ENCODE measurements at places on chromosomes 6 and 20.

- DNase-seq: no peak
Measured at GRCh38 chr20:9555781-9556180, 41.4 kb downstream of the LAMP5 start.

DNA sequence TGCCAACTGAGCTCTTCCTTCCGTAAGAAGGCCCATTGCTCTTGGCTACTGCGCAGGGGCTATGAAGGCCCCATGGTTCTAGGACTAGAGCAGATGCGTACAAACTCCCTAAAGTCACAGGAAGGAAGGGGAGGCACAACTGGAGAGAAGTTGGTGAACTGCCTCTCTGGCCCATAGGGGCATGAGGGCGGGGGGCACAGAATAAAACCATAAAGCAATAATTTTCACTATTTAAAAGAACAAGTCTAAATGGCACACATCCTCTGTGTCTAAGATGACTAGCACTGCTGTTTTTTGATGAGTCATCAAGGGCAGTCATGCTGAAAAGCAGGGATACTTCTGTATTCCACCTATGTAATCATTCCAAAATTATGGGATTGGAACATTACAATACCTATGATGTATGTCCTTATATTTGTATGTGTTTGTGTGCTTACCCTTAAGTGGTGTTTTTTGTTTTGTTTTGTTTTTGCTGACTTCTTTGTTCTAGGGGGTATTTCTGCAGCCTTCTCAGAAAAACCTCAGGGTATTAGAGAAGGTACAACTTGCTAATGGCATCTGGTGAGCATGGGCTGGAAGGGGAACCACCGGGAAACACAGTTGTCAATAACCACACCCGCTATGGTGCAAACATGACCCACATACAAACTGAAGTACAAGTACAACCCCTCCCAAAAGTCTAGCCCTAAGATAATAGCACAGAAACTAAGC lies 36.9 kb downstream of the B4GALT5 start:
- peak; percentile 65 for DNase-seq

DNA sequence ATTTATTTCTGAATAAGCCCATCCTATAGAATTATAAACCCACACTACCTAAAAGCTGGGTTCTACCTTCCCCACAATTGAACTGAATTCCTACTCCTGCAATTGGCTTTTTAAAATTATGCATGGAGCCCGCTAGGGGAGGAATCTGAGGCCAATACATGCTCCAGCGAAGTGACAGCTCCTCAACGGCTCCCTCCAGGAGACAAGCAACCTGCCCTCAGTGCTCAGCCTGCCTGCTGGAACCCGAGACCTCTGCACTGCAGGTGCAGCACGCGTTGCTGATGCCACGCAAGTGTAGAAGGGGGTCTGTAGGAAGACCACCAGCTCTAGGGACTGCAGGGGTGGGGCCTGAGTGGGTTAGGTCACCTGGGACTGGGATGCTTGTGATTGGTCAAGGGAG lies 170.2 kb upstream of the CDYL start:
- DNase-seq: no peak

DNA sequence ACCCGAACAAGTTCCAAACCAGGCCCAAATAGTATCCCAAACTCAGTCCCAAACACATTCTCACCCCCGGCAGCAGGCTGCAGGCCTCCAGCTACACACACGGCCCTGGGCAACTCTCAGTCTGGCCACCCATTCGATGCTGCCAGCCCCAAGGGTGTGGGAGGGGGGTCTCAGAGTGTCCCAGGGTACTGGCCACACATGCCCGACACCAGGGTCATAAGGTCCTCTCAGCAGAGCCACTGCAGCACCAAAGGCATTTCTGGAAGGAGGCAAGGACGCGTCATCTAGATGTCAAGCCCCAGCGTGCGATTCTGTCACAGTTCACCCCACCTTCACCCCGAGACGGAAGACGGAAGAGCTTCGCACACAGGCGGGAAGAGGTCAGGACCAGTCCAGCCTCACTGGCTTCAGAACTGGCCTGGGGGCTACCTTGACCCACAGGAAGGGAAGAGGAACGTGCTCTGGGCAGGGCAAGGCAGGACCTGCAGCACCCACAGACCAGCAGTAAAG lies 9.5 kb downstream of the MYL9 start:
- no peak for DNase-seq

DNA sequence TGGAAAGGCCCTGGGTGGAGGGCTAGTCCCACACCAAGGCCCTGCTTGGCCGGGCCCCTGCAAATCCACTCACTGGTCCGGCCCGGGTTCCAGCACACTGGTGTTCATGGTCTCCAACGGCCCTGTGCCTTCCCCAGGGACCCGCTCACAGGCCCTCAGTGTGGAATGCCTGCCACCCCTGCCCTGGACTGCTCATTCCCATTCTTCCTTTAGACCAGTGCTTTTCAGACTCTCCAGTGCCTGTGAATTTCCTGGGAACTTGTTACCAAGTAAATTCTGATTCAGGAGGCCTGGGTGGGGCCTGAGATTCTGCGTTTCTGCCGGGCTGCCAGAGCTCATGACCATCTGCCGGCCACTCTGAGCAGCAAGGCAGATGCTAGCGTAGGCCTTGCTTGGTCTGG lies 5.7 kb upstream of the PXDC1 start:
- no peak for DNase-seq

- DNase-seq: no peak
Measured at GRCh38 chr20:43017241-43018030, 172.3 kb downstream of the PTPRT start.

DNA sequence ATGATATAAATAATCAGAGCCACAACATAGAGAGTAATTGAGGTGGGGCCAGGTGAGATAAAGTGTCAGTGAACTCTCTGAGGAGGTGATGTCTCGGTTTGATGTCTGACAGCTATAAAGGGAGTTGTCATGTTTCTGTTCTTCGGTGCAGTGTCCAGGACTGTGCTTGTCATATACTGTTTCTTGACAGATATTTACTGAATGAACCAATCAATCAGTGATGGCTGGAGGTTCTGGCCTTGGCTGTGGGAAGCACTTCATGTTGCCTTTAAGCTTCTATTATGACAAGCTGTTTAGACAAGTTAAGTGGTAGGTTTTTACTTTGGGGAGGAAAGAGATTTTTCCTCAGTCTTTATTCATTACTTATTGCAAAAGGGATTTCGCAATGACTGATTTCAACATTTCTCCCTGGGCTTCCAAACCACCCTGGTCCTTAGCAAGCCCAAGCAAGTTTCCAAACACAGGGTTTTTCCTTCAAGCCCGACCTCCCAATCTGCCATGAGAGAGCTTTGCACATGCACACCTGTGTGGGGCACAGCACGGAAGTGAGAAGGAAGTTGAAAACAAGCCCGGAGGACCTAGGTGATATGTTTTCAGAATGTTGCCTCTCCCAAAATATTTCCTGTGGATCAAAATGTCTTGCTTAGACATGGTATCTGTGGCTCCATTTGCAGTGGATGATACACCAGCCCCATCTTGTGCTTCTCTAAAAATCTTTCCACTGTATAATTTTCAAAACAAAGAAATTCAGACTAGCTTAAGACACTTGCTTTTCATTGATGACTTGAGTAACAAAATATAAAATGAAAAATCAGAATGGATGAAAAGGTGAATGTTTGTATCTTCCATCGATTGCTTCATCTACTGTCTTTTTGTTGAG lies 567.3 kb upstream of the BTBD3 start:
- no peak for DNase-seq

DNA sequence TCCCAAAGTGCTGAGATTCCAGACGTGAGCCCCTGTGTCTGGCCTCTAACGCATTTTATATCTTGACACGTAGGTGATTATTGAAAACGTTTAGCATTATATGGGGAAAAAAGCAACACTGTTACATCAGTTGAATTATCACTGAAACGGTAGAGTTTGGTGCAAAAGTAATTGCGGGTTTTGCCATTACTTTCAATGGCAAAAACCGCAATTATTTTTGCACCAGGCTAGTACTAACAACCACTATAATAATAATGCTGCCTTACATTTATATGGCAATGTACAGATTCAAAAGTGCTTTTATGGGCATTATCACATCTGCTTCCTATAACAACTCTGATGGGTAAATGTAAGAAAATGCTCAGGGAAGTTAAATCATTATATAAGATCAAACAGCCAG lies 57.3 kb downstream of the OPRM1 start:
- DNase-seq: no peak

GRCh38 chr20:34634392-34634791 lies 42.5 kb downstream of the PIGU start:
- no peak for DNase-seq

- no peak for DNase-seq
Measured at GRCh38 chr20:7742479-7742878, 197.8 kb downstream of the HAO1 start.

DNA sequence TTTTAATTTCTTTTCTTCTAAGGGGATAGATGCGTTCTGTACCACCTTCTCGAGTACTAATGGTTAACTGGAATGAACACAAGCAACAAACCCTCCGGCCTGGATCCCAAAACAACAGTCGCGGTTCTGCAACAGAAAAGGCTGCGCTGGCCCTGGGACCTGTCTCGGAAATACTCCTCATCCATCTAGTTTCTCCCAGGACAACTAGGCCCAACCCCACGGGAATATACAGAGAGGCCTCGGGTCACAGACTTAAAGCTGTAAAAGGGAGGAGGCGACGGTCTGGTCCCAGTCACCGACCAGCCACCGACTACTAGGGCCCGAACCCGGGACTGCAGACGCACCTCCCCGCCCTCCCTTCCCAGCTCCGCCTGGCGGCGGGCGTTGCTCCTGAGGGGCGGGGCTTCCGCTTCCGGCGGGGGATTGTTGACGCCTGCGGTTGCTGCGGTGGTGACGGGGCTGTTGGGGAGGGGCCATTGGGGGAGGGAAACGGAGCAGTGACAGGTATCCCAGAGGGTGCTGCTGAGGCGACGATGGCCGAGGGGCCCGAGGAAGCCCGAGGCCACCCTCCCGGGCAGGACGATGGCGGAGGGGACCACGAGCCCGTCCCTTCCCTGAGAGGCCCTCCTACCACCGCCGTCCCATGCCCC lies at the start of gene FAM8A1:
Gene FAM8A1 (plus strand): TSS at position 426 of the 650 bp plus-strand sequence. CDS start 108 bp downstream, at position 534.
- DNase-seq: peak; percentile 93

DNA sequence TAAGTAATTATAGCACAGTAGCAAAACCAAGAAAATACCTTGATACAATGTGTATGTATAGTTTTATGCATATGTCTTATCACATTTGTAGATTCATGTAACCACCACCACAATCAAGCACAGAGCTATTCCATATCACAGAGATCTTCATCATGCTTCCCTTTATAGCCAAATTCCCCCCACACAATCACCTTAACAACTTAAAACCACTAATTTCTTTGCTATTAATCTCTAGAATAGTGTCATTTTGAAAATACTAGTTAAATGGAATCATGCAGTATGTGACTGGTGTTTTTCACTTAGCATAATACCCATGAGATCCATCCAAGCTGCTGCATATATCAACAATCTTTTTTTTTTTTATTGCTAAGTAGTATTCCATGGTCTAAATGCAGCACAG lies 8.2 kb downstream of the HLA-DRA start:
- DNase-seq: no peak

DNA sequence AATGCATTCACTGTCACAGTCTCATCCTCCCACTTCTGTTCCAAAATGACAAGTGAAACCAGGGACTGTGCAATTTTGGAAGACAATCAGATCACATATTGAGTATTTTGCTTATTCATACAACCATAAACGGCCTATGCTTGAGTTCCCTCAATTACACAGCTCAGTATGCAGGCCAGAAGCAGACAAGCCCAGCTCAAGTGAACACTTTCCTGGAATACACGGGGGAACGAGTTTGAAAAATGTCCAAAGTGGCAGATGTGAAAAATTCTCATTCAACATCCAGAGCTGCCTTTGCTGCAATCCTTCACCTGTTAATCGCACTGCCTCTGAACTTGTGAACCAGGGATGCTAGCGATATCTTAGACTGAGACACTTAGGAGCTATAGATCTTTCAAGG lies 190.2 kb downstream of the COL9A1 start:
- DNase-seq: no peak

- DNase-seq: no peak
Measured at GRCh38 chr6:48613231-48613949, 502.4 kb upstream of the PTCHD4 start.

DNA sequence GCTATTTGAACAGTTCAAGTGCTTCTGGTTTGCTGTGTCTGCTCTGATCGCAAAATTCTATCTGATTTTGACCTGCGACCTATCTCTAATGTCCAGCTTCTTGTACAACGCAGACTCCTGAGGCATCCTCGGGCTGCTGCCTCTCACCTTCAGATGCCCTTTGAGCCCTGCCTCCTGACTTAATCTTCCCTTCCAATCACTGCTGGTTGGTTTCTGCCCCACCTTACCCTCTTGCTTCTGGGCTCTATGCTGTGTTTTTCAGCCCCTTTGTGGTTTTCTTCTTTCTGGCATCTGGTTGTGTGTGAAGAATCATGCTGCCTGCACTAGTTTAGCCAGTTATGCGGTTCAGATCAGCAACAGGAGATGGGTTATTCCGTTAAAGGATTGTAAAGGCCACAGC lies 131.2 kb upstream of the THEMIS start:
- DNase-seq: no peak

DNA sequence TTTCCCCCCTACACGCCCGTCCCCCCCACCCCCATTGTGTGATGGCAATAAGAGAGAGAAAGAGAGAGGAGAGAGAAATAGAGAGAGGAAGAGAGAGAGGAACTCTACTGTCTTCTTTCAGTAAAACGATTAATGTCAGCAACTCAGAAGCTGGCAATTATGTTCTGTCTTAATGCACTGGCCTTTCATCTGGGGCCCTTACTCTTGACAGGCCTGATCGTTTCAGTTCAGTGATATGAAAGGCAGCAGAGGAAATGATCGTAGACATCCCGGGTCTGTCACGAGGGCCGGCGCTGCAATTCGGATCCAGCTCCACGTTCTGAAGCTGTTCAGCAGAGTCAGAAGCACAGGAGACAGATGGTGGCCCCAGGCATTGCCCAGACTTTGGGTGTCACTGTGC lies 308.9 kb downstream of the ZNF217 start:
- DNase-seq: no peak

- DNase-seq: no peak
Measured at GRCh38 chr20:48034751-48035150, 249.5 kb upstream of the SULF2 start.

DNA sequence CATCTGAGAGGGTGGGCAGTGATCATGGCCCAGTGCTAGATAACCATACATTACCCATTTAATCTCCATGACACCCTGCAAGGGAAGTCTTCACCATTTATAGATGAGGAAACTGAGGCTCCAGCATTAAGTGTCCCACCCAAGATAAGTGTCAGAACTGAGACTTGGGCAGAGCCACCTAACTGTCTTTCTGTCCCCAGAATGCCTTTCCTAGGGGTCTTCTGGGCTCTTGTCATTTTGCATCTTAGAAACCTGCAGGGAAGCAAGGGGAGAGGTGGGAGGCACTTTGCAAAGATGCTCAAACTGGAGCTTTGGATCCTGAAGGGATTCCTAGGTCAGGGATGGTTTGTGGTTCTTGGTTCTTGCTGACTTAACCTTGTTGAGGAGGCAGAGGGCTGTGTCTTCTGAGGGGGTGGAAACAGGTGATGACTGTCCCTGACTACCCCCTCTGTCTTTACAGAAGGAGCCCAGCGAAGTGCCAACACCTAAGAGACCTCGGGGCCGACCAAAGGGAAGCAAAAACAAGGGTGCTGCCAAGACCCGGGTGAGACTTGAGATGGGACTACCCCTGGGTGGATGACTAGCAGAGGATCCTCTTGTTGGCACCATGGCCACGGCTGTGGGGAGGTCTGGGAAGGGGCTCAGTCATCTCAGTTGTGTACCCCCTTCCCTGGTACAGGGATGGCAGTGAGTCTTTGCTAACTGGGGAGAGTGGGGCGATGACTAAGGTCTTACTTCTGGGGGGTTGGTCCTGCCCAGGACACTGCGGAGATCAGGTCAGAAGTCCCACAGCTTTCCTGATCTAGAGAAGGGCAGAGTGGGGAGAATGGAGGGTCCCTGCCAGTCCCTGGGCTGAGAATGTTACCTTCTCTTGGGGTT lies 5.8 kb downstream of the HMGA1 start:
- DNase-seq: no peak
